ENCODE measurements at places on chromosomes 13 and 19. TPM values are rescaled to one million over a fixed set of nuclear protein-coding genes. Genes with fewer than 3 reads are reported as not detected.

GRCh38 chr19:29267701-29268100 lies 54.8 kb upstream of the UQCRFS1 start:
- H3K27me3 ChIP-seq, result peaks cover 26% of the 10 kb centered on the region
- no peaks in the 10 kb centered on the region for H3K4me1 ChIP-seq
- no peak overlapping the region for H3K27ac ChIP-seq
- no peak for DNase-seq

DNA sequence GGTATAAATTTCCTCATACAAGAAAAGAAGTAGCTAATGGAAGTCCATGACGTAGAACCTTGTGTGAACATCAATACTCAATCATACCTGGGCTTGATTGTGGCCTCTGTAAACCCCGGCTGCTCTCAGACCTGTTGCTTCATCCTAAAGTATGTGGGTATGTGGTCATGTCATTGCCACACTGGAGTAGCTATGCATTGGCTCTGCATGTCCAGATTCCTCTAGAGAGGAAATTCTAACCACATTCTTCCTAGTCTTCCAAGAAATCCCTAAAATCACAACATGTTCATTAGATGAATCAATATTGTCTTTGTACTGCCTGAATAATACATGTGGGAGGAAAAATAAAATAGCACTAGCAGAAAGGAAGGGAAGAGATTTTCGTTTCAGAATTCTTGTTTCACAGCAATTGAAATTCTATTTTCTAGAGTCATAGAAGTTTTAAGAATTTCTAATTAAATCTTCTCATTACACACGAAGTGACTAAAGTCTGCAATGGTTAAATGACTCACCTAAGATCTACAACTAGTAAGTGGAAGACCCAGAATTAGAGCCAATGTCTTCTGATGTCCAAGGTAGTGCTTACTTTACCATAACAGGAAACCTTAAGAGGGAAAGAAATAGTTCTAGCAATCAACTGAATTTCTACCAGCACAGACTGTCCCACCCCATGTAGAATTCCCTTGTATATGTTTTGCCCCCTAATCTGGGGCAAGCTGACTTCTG lies 28.0 kb downstream of the RXFP2 start:
- DNase-seq, result no peak
- H3K27ac ChIP-seq, result no peak overlapping the region
- H3K4me3 ChIP-seq, result no peak overlapping the region
- H3K4me1 ChIP-seq, result no peaks in the 10 kb centered on the region
- no peaks in the 10 kb centered on the region for H3K27me3 ChIP-seq

The ZNF723 gene
- total RNA-seq, result not detected

The ICAM5 gene
- total RNA-seq, result 0.72 TPM

All from activated naive CD4-positive, alpha-beta T cell treated with anti-CD3 and anti-CD28 coated beads for 36 hours (primary cell).